ENCODE measurements at places on chromosomes 2 and 18.

DNA sequence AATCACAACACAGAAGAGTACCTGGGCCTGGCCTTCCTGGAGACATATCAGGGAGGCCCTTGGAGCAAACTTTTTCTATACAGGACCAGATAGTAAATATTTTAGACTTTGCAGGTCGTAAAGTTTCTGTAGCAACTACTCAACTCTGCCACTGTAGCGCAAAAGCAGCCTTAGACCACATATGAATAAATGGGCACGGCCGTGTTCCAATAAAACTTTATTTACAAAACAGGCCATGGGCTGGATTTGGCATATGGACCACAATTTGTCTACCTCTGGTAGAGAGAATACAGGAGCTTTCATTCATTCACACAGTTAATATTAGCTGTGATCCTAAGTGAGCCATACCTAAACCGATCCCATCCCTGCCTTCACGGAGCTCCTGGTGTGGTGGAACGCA is 98.6 kb upstream of the CAB39 start:
- peak overlapping the region; percentile 57 for H3K27ac ChIP-seq
- H3K36me3 ChIP-seq = peaks cover 8% of the 10 kb centered on the region
- no peak overlapping the region for H3K4me3 ChIP-seq

- no peaks in the 10 kb centered on the region for H3K36me3 ChIP-seq
- no peak overlapping the region for H3K27ac ChIP-seq
- DNase-seq = no peak
- no peak overlapping the region for H3K4me3 ChIP-seq
Observed at GRCh38 chr2:156158808-156159207, 173.7 kb downstream of the NR4A2 start.

DNA sequence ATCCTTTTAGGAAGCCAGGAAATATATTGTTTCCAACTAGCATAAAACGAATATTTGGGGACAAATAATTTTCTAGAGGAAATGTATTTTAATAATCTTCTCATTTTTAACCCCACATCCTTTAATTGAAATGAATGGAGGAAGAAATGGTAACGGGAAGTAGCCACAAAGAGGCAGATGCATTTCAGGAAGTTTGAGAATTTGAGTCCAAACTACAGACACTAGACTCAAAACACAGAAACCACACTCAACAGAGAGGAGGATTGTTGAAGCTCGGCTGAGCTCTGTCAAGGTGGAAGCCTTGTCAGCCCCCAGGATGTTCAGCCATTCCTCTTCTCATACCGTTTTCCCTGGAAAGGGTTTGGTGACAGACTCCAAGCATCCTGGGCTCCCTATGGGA is 288.5 kb downstream of the NAPG start:
- DNase-seq = no peak
- peaks cover 3% of the 10 kb centered on the region for H3K27me3 ChIP-seq

GRCh38 chr2:226902041-226902966 is 66.5 kb downstream of the RHBDD1 start:
- H3K27me3 ChIP-seq = no peaks in the 10 kb centered on the region
- H3K36me3 ChIP-seq = peaks cover 10% of the 10 kb centered on the region
- DNase-seq = no peak
- no peak overlapping the region for H3K27ac ChIP-seq
- H3K4me1 ChIP-seq = peaks cover 13% of the 10 kb centered on the region
- H3K4me3 ChIP-seq = no peak overlapping the region

GRCh38 chr2:117850015-117850414 is 35.5 kb downstream of the DDX18 start:
- H3K27me3 ChIP-seq = peaks cover 35% of the 10 kb centered on the region
- H3K27ac ChIP-seq = no peak overlapping the region
- no peaks in the 10 kb centered on the region for H3K4me1 ChIP-seq
- H3K36me3 ChIP-seq = no peaks in the 10 kb centered on the region

DNA sequence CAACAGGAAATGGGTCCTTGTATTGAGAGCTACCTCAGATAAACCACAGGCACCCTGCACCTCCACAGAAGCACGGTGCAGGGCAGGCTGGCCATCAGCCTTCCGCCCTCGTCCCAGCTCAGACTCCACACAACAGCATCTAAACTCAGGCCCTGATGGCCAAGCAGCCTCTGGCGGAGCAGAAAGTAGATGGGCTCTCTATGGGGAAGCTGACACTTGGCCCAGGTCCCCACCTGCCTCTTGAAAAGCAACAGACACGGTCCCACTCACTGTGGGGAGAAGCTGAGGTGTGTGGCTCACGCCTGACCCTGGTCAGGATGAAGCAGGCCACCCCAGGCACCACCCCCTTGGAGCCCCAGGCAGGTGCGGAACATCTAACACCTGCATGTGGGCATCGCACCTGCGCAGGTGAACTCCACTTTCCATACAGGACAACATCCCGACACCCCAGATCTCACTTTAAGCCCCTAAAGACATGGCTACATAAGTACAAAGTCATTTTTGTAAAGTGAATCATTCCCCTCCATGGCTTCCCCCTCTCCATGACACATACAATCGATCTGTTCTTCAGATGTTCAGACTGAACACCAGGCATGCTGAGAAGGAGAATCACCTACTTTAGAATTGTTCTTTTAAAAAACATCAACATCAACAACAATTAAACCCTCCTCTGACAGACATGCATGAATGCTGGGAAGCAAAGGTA is 208.4 kb downstream of the ZBTB7C start:
- H3K27me3 ChIP-seq = peaks cover 42% of the 10 kb centered on the region
- DNase-seq = no peak
- no peak overlapping the region for H3K27ac ChIP-seq
- no peak overlapping the region for H3K4me3 ChIP-seq
- peaks cover 2% of the 10 kb centered on the region for H3K4me1 ChIP-seq
- H3K36me3 ChIP-seq = no peaks in the 10 kb centered on the region

- H3K27ac ChIP-seq = no peak overlapping the region
- no peaks in the 10 kb centered on the region for H3K4me1 ChIP-seq
Observed at GRCh38 chr18:36186461-36187192, 670 bp upstream of the MOCOS start.

GRCh38 chr2:9178110-9178903 is 28.3 kb upstream of the ASAP2 start:
- no peak overlapping the region for H3K27ac ChIP-seq
- DNase-seq = no peak
- H3K36me3 ChIP-seq = no peaks in the 10 kb centered on the region
- no peaks in the 10 kb centered on the region for H3K4me1 ChIP-seq
- H3K27me3 ChIP-seq = peaks cover 5% of the 10 kb centered on the region

DNA sequence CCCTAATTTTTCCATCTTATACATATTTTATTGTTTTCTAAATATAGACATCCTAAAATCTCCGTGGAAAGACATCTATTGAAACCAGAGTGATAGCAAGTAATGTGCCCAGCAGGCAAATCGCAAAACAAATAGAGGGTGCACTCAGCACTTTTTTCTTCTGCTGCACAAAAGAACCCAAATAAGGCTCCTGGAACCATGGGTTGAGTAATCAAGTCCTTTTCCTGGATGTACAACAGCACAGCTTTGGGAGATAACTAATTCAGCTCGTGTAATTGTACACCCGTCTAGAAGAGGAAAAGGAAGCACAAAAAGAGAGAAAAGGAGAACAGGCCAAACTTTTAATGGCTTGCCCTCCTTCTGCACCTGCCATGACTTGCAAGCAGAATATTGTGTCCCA is 126.9 kb upstream of the TLK1 start:
- H3K27me3 ChIP-seq = peaks cover 6% of the 10 kb centered on the region
- H3K27ac ChIP-seq = no peak overlapping the region
- no peak for DNase-seq
- H3K4me1 ChIP-seq = peaks cover 3% of the 10 kb centered on the region
- no peak overlapping the region for H3K4me3 ChIP-seq

DNA sequence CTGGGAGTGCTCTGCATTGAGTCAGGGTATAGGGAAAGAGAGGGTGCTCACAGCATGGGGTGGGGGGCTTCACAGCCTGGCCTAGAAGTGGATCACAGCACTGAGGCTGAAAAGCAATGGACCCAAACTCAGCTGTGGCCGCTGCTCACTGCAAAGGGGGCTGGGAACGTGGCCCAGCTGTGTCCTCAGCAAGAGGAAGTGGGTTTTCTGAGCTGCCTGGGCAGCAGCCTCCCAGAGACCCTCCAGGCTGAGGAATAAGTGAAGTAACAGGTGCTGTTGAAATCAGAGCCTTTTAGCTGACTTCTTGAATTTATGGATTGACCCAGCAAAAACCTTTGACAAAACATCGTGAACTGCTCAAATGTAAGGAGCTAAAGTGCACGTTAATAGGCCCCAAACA is 35.2 kb downstream of the PTGR3 start:
- H3K4me3 ChIP-seq = no peak overlapping the region
- no peaks in the 10 kb centered on the region for H3K27me3 ChIP-seq
- no peaks in the 10 kb centered on the region for H3K4me1 ChIP-seq
- no peaks in the 10 kb centered on the region for H3K36me3 ChIP-seq
- H3K27ac ChIP-seq = no peak overlapping the region

Measured in T-helper 2 cell treated with Interferon-gamma antibody and Interleukin-4, amounts not matched to agents 5 μg/mL and 100 μg/mL, for 36 hours (primary cell).